Gastrocnemius medialis (tissue), 4 donors: ENCODE measurements at places on chromosomes 6 and 20.

DNA sequence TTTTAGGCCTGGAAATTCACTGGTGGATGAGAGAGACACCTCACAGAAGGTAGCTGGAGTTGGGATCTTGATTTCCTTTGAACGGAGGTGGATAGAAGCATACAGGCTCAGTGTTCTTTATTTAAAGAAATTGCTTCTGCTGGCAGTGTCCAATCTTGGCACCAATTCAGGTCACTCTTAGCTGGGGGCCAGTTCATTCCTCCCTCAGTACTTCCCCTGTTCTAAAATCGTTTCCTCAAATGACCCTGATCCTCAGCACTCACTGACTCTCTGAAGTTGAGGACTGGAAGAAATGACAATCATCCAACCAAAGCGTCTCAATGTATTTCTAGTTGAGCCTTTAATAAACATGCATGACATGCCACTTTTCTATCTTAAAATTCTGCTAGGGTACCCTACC is 472.5 kb upstream of the BTBD3 start:
- DNase-seq: no peak

- no peak for DNase-seq
These were observed 47.0 kb downstream of the GOPC start for GRCh38 chr6:117555262-117555849.

DNA sequence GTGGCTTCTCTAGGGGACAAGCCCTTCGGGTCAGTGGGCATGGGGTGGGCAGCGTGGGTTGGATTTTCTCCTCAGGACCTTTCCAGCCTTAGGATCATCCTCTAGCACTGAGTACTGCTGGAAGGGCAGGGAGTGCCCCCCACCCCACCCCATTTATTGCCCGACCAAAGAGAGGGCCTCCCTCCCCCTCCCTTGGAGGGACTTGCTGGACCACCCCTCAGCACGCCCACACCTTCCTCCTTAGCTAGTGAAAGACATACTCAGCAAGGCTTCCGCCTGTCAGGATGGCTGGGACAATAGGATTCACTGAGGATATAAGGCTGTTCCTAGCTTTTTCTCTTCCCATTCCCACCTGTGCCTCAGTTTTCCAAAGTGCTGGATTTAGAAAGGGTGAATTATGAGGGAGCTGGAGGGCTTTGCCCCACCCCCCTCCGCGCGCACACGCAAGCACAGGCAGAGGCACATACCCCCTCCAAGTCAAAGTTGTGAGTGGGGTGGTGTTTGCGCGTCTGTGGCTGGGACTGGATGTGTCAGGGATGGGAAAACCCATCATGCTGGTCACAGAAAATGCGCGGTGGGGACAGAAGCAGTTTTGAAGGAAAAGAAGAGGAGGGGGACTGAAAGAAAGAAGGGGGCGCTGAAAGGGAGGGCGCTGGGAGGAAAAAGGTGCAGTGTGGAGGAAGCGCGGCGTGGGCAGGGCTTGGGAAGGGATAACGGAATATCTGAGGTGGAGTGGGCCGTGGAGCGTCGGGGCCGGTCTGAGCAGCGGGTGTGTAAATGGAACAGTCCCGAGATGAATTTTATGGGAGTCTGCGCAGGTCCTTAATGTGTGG is 693 bp upstream of the SLC29A1 start:
- DNase-seq: no peak

- DNase-seq: no peak
These were observed 16.5 kb upstream of the RPN2 start for GRCh38 chr20:37162646-37163045.

DNA sequence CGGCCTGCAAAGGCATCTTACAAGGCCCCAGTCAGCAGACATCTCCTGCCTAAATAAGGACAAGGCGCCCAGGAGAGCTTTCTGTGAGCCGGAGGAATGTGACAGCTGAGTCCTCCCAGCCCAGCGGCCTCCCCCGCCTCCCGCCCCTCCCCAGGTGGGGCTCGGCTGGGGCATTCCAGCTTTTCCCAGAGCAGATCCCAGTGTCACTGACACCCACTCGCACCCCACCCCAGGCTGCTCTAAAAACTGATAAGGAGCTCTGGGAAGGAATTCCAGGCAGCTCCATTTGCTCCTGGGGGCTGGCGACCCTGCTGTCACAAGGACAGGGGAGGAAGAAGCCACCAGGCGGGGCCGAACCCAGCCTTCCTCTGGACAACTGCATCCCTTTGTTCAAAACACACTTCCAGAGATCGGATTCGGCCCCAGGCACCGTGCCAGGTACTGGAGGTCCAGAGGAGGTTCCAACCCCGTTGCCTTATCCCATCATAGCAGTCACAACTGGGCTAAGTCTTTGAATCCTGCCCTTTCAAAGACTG is 49.7 kb downstream of the JPH2 start:
- peak; percentile 79 for DNase-seq

- no peak for DNase-seq
These were observed 14.6 kb downstream of the MYBL2 start for GRCh38 chr20:43681468-43681942.

DNA sequence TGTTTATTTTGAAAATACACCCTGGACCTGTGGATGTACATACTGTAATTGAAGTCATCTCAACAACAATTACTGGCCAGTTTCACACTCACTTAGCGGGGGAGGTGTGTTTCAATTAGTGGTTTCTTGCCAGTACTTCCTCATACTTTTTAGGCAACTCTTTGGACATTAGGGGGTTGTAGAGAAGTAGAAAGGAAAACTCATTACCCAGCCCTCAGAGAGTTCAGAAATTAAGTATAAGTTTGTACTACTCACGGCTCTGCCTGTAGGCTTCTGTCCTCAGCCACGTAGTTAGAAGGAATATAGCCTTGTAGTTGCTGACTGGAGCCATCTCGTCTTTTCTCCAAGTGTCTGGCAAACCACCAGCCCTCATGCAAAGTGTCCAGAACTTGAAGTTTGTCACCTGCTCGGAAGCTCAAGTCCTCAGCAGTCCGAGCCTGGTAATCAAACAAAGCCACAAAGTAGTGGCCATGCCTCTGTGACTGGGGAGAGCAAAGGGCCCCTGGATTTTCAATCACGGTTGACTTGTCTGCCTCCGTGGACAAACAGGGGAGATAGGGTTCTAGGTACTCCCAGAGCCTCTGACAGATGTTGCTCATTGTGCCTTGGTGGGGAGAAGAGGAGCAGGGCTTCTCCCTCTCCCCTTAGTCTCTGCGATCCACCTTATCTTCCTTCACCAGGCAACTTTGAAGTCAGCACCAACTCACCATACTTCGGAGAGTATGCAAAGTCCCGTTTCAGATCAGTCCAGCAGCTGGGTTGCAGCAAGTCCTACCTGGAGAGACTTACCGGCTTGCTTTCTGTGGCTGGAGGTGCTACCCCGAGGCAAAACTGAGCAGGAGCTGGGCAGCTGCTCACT is 749 bp downstream of the FRK start:
- peak; percentile 18 for DNase-seq

- no peak for DNase-seq
These were observed 227.4 kb downstream of the PHACTR1 start for GRCh38 chr6:12944001-12944400.

- DNase-seq: no peak
These were observed 120.1 kb upstream of the PTPN1 start for GRCh38 chr20:50389808-50390684.

DNA sequence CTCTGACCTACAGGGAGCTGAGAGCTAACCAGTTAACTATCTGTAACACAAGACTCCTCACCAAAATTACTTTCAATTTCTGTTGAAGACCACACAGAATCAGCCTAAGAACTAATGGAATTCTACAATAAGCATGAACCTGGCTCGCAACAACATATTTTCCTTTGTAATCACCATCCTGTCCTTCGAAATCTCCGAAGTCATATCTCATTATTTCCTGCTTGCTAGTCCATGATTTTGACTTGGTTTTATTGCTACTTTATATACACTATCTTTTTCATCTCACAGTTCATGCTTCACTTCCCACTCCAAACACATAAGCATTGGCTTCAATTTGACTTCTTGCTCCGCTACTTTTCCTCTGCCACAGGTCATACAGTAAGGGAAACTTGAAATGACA is 405.8 kb upstream of the FKBP1C start:
- no peak for DNase-seq

GRCh38 chr6:751765-752164 is 58.8 kb upstream of the EXOC2 start:
- DNase-seq: no peak
